Left lobe of liver (tissue), 2 donors: ENCODE measurements at places on chromosomes 2 and 18. TPM values are rescaled to one million over a fixed set of nuclear protein-coding genes. Genes with fewer than 3 reads are reported as not detected.

DNA sequence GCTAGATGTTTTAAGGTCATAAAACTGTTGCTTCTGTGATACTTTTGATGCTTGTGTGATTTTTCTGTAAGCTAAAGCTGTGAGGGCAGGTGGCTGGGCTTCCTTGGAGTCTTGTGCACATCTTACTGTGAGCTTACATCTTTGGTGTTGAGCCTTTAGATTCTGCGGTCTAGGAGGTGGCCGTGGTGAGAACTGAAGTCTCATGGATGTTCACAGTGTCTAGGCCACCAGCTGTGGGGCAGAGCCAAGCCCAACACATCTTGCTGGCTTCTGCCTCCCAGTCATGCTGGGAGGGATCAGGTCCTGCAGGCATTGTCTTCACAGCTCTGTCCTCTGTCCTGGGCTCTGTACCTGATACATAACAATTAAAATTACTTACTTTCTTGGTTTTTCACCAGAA, 219.7 kb upstream of the HS6ST1 start:
- no peak for DNase-seq

The TNFRSF11A gene
- total RNA-seq, result 1.1 TPM

The SNTG2 gene
- not detected for total RNA-seq

The CASP10 gene
- total RNA-seq, result 5.4 TPM

DNA sequence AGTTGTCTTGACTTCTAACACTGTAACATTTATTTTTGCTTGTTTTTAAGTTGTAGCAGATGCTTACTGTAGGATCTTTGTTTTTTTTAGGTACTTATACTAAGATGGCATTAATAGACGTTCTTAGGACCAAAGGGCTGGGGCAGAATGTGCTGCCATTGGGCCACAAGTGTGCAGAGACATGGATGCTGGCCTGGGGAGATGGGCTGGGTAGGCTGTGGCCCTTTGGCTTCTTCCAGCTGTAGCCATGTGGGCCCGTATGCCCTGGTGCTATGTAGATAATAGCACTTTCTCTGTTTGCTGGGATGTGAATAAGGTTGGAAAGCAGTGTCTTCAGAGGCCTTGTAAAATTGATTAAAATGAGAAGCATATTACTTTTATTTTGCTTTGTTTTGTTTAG, 18.8 kb downstream of the RAB31 start:
- DNase-seq, result no peak

- peak; percentile 60 for DNase-seq
Measured at GRCh38 chr2:191811807-191812602, 34.9 kb downstream of the CAVIN2 start.

DNA sequence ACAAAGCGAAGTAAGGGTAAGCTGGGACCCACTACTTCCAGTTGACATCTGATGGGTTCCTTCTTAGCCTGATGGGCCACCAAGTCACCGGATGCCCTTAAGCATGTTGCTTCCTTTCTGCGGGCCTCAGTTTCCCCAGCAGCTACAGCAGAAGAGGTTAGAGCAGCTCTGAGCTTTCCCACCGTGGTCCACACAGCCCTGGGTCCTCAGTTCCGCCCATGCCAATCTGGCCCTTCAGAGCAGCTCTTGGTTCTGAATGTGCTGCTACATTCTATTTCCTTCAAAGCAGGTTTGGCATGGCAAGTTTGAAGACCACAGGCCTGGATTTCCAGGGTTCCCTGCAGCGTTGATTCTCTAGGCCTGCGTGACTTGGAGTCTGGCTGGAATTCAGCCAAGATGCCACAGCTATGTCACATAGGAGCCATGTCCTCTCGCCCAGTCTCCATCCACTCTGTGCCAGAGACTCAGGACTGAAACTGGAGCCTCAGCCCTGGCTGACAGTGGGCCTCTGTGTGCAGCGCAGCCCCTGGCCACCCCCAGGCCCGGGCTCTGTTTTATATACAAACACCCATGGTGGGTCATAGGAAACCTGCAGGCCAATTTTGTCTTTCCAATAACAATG, 79.6 kb downstream of the TFCP2L1 start:
- no peak for DNase-seq

DNA sequence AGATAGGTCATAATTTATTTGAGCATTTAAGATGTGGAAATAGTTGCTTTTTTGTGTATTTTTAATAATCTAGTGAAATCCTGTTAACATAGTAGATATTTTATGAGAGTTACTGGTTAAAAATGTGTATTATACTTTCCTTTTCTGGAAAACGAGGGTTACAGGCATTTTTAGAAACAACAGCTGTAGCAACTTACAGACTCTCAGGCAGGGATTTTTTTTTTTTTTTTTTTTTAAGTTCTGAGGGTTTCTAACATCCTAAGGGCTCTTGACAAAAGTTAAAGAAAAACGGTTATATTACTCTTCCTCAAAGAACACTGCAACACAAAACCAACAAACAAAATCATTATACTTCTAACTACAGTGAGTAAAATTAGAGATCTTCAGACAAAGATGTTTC, 205.9 kb downstream of the ACKR3 start:
- DNase-seq, result no peak

The VWA3B gene
- total RNA-seq, result 0.18 TPM

- DNase-seq, result no peak
Measured at GRCh38 chr2:221845021-221845365, 272.9 kb upstream of the EPHA4 start.

DNA sequence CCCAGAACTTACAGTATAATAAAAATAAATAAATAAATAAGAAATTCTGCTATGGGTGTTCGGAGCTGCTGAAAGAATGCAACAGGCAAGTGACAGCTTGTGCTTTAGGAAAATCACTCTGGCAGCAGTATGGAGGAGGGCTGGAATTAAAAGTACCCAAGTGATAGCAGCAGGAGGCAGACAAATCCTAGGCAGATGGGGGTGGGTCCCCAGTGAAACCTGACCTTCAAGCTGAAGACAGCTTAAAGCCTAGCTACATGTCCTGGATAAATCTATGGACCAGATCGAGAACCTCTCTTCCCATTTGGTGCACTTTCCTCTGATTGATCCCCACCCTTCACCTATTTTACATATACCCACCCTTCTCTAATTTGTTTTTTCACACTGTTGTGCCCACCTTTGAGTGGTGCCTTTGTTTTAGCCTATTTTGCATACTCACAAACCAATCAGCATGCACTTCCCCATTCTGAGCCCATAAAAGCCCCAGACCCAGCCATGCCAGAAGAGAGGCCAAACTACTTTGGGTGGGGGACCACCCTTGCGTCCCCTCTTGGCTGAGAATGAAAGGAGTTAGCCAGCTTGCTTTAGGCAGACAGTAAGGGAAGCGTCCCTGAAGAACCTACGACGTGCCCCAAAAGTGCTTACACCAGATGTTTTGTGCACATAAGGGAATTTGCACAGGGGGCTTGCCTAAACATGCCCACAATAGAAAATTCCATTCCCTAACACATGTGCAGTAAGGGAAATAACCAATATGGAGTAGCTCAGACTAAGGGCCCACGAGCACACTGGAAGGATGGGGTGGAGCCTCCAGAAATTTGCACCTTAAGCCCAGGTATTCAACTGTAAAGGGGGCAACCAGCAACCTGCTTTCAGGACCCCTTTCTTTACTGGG, 3.0 kb downstream of the METTL8 start:
- no peak for DNase-seq

DNA sequence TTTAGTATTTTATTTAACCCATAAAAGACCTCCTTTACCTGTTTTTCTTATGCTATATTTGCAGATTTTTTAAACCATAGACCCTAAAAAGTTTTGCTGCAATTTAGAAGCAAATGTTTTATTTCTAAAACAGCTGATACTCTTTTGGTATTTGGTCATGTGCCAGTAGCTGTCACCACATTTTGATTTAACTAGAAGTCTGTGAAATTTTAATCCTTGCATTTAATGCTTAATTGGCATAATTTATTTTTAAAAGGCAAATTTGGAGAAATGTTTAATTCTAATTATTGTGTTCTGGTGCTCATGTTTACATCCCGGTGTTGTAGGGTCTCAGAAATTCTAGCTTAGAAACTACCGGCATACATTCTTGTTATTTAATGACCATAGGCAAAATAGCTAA, 111.8 kb downstream of the TTC27 start:
- DNase-seq, result no peak

GRCh38 chr2:66696374-66696773, 261.4 kb downstream of the MEIS1 start:
- no peak for DNase-seq

The CCDC138 gene
- 3.1 TPM for total RNA-seq

DNA sequence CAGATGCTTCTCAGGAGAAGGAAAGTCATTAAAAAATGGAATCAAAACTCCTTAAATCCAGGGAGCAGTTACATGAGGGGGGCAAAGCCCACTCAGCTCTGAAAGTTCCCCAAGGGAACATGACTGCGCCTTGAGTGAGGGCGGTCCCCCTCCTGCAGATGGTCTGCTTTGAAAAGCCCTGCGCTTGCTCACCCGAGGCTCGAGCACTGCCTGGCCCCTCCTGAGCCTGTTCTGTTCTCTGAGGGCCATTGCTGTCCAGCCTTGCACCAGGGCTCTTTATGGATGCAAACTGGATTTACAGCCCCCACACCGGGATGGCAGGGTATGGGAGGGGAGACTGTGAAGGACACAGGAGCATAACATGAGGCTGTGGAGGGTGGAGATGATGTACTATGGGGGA, 37.8 kb upstream of the DNMT3A start:
- DNase-seq, result peak; percentile 18

GRCh38 chr2:238304116-238304515, 15.7 kb upstream of the PER2 start:
- no peak for DNase-seq

- DNase-seq, result no peak
Measured at GRCh38 chr18:36849288-36850006, 20.5 kb downstream of the KIAA1328 start.

The COBLL1 gene
- 75.0 TPM for total RNA-seq

The MERTK gene
- 14.3 TPM for total RNA-seq

DNA sequence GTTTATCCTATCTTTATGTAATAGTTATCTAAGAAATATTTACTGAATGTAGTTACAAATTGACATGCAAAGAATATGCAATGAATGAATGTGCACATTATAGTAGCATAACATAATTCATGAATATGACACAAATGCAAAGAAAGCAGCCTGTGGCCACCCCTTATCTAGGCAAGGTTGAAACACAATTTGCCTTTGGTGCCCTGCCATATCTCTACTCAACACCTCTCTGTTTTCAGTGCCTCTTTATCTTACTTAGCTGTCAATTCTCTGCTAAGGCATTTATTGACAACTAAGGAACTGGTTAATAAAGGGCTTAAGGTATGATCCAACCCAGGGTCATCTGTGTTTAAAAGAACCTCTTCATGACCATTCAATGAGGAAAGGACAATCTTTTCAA, 18.9 kb downstream of the REV1 start:
- no peak for DNase-seq

DNA sequence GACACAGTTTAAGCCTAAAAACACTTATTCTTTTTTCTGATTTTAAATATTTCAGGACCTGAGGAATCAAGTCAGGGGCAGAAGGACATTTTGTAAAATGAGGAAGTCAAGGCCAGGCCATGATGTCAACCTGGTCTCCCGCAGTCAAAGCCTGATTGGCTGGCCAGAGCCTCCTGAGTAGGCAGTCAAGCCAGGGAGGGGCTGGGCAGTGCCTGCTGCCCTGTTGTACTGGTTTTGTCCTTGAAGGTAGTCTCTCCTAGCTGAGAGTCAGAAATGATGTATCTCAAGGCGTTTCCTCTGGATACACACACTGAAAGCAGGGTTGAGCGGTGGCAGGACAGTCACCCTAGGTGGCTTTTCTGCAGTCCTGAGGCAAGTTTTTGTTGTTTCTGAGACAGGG, 19.8 kb downstream of the CCT7 start:
- no peak for DNase-seq

GRCh38 chr18:67783196-67783946, 266.9 kb upstream of the DSEL start:
- DNase-seq, result no peak

GRCh38 chr2:64794426-64794995, 140.8 kb upstream of the SERTAD2 start:
- no peak for DNase-seq
